ENCODE measurements at places on chromosomes 13 and 19. TPM values are rescaled to one million over a fixed set of nuclear protein-coding genes. Genes with fewer than 3 reads are reported as not detected.

RGCC gene
- 1.6 TPM for total RNA-seq

CACNG7 gene
- total RNA-seq, result 1.9 TPM

GRCh38 chr13:66657165-66657881 is 572.8 kb downstream of the PCDH9 start:
- peak; percentile 98 for DNase-seq

DNA sequence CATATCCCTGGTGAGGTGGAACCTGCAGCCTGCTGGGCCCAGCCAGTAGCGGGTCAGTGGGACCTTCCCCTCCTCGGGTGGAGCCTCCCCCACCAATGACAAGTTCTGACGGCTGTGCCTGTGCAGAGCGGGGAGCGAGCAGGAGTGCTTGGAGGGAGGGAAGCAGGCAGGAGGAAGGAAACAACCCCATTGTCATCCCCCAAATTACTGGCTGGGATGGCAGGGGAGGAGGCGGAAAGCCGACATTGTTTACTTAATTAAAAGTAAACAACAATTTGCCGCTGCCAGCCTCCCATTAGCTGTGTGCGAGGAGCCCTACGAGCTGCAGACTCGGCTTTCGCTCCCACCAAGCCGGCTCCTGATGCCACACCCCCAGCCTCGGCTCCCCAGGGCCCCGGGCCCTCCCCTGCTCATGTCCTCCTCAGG is 45.5 kb downstream of the LYL1 start:
- DNase-seq, result no peak

HSH2D gene
- total RNA-seq, result not detected

AP1M2 gene
- total RNA-seq, result not detected

- no peak for DNase-seq
Measured at GRCh38 chr13:89324582-89324981, 1653.4 kb downstream of the SLITRK5 start.

DNA sequence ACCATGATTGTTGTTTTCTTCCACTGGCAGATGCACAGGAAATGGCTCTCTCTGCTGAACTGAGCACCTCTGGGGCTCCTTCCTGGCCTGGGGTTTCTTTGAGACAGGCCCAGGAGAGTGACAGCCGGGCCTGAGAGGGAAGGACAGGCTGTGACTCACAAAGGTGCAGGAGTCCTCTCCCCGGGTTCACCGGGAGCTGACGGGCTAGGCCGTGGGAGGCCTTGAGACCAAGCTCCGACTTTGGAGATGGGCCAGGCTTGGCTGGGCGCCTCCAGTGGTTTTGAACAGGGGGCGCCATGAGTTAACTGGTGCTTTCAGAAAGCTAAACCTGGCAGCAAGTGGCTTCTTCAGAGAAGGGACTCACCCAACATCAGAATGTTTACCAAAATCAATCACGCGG is 143.4 kb downstream of the URI1 start:
- no peak for DNase-seq

DNA sequence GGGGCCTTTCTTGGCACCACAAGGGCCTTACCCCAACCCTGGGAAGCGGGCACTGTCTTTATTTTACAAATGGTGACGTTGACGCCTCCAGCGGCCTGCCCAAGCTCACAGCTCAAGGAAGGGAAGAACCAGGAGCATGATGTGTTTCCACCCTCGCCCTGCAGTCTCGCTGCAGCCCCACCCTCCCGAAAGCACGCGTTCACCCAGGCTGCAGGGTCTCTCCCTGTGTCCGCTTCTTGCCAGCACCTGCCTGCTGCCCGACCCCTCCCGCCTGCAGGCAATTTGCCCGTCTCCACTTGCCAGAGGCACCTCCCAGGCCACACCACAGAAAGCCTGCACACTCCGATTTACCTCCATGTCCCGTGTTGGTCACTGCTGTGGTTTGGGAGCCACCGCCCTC is 76.6 kb downstream of the SLC15A1 start:
- no peak for DNase-seq

DNA sequence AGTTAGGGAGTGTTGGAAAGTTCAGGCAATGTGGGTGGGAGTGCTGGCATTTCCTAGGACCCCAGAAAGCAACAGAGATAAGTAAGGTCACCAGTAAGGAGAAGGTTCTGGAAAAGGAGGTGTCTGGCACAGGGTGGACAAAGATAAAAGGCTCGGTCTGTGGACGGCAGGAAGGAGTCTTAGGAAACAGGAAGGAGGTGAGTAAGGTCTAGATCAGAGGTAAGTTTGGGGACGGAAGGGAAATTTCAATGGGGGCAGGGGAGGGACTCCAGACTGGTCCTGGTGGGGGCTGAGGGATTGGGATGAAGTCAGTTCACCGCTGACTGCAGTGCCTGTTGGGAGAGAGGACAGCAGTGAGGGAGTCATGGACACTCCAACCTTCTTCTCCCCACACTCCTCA is 7.8 kb upstream of the OPA3 start:
- DNase-seq, result no peak

- DNase-seq, result no peak
Measured at GRCh38 chr13:91115776-91116175, 231.7 kb upstream of the MIR17HG start.

IGFL2 gene
- total RNA-seq, result 0.09 TPM

Measured in fibroblast of the aortic adventitia (primary cell).